Bronchus fibroblast of lung (primary cell): ENCODE measurements at places on chromosomes 4 and X. TPM values are rescaled to one million over a fixed set of nuclear protein-coding genes. Genes with fewer than 3 reads are reported as not detected.

The XG gene
- total RNA-seq, result not detected in 2 replicates

The SUPT20HL2 gene
- total RNA-seq, result not detected in 2 replicates

The SHROOM3 gene
- total RNA-seq, result 12.0 and 12.6 TPM in 2 replicates

The TMEM187 gene
- total RNA-seq, result 4.7 and 5.1 TPM in 2 replicates

The CXCL5 gene
- total RNA-seq, result 5.9 and 7.6 TPM in 2 replicates
